EL (cell line): ENCODE measurements at places on chromosomes 12 and 14.

DNA sequence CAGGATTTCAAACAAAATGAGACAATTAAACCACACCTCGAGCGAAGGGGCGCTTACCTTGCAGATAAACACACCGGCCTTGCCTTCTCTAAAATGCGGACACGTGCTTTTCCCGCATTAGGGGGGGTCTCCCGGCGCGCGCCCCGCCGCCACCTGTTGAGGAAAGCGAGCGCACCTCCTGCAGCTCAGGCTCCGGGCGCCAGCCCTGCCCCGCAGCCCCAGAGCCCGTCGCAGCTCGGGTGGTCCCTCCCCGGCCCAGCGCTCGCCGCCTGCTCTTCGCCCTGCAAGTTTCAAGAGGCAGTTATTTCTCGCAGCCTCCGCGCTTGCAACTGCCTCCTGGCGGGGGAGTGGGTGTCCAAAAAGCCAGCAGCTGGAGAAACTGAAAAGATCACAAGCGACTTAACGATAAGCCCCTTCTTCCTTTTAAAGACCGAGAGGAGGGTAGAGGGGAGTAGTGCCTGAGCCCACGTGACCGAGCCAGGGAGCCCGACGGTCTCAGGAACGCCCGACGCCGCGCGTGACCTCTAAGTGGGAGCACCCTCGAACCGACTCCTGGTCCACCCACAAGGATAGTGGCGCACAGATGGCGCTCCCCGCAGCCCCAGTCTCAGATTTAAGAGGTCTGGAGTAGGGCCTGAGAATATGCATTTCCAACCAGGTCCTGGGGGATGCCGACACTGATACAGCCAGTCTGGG, at the start of gene ESR2:
ESR2 (minus strand) TSS at position 396 of the 696 bp plus-strand sequence. CDS start 11,386 bp downstream, outside the sequence.
- no peak for DNase-seq

GRCh38 chr12:12010277-12011039, 60.3 kb upstream of the BCL2L14 start:
- peak; percentile 56 for DNase-seq

DNA sequence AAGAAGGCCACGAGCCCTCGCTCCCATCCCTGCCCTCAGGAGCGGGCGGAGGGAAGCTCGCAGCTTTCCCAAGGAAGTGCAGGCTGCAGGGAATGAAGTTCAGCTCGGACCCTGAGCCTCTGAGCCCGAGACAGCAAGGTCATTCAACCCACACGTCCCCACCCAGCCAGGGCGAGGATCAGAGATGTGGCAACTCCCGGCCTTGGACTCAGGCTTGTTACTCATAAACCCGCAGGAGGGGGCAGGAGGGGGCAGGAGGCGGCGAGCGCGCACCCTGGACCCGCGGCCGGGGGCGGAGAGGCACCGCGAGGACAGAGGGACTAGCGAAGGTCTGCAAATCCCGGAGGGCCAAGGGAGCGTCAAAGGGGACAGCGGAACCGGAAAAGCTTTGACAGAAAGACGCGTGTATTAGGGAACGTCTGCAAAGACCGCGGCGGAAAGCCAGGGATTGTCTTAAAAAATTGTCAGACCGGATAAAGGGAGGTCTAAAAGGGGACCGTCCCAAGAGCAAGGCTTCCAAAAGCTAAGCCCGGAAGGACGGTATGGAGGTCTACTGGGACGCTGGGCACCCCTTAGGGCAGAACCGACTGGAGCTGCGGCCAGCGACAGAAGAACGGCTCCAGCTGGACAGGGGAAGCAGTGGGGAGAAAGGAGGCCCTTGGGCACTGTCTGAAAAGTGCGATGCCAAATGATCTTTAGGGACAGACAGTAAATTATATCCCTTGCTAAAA, 611 bp upstream of the DCAF11 start:
- DNase-seq: peak; percentile 95

GRCh38 chr12:15977999-15978951, 67.1 kb downstream of the DERA start:
- DNase-seq: peak; percentile 68

GRCh38 chr12:23217667-23218066, 592.7 kb downstream of the ETNK1 start:
- no peak for DNase-seq

DNA sequence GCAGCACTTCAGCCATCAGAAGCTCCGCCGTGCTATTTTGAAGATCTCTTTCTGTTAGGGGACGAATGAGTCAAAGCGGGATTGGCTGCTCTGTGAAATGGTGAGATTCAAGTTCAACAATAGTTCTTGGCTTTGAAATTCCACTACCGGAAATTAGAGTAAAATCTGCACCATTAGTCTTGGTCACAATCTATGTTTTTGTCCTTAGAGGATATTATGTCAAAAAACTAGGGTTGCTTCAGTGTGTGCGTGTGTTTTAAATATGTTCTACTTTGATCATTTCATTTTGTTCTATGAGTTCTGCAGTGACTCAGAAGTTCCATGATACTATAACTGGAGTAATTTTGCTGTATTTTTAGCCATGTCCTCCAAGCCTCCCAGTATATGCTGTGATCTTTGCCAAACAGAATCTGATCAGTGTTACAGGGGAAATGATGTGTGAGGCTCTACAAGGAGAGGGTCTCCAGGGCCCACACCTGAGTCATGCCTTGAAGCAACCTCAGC, 22.6 kb downstream of the GPHB5 start:
- DNase-seq: no peak

DNA sequence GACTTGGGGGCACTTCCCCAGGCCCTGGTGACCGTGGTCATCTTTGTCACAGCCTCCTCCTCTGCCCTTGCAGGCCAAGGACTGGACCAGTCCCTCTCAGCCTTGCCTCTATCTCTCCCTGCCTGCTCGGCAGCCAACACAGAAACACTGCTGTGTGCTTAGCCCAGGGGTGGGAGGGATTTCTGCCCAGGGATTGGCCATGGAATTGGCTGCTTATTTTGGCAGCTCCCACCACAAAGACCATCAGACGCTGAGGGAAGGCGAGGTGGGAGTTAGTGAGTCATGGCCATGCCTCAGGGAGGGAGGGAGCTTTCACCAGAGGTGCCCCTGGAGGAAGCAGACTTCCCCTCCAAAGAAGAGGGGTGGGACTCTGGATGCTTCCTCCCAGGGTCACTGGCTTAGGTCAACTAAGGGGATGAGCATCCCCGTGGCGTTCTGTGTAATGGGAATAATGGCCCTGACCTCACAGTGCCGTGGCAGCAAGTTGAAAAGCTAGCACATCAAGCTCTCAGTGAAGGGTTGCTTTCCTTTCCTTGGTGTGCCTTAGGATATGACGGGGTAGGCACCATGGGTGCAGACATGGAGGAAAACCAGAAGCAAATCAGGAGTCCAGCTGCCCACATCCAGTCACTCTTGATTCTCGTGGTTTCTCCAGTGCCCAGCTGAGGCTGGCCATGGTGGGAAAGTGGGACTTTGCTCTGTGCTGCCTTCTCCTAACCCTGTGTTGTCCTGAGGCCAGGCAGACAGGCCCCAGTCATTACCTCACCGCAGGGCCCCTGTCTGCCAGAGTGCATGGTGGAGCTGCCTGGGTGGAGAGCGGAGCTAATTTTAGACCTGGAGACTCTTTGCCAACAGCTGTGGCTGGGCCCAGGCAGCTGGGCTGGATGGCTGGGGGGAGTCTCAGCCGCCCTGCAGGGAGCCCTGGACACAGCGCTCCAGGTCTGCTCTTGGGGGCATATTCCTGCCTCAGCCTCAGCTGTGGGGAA, 21.4 kb downstream of the B4GALNT3 start:
- no peak for DNase-seq

GRCh38 chr12:89156340-89156739, 196.0 kb downstream of the DUSP6 start:
- DNase-seq: no peak

- peak; percentile 83 for DNase-seq
Measured at GRCh38 chr14:20624495-20625070, 16.9 kb downstream of the OR6S1 start.

- peak; percentile 31 for DNase-seq
Measured at GRCh38 chr14:55074662-55075061, 23.2 kb downstream of the MAPK1IP1L start.

- no peak for DNase-seq
Measured at GRCh38 chr12:132033627-132034026, 83.9 kb downstream of the EP400 start.

DNA sequence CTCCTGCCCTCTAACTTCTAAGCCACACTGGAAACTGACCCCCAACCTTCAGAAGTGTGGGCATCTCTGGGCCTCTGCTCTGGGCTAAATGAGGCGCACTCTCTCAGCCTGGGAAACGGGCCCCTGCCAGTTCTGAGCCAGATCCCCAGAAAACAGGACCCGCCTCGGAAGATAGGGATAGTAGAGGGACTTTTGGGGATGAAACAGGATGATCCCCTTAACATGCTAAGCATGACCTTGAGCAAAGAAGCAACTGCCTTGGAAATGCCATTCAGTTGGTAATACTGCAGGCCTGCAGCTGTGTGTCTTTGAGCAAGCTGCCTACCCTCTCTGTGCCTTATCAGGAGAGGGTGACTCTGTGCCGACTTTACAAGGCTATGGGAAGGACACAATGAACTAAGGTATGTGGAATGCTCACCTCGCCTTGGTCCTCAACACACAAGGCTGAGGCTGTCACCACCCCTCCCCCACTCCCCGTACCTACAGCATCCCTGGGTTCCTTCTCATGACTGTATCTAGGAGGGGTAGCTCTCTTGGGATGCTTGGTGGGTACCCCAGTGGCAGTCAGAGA, 54.0 kb downstream of the NCOR2 start:
- DNase-seq: no peak

DNA sequence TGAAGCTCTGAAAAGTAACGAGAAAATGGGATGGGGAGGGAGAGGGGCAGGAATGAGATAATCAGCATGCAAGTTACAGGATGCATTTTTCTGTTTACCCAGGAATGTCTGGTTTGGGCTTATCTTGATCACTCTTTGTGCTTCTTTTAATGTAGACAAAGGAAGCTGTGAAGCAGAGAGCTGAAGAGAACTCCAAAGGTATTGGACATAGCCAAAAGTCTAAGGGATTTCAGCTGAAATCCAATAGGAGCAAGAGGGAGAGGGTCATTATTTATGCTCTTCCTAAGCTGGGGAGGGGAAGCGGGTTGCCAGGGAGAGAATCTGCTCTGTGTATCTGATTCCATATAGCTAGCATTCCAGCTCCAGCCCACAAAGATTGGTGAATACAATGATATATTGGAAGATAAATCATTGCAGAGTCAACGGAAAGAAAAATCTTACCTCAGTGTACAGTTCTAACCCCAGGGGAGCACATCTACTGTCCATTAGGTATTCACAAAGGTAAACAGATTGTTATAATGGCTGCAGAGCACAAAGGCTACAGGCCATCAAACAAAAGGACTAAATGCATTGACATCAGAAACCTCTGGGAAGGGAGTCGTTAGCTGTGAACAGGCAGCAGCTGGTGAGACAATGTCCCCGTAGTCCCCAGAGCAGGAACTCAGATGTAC, 61.0 kb upstream of the PELI2 start:
- no peak for DNase-seq

DNA sequence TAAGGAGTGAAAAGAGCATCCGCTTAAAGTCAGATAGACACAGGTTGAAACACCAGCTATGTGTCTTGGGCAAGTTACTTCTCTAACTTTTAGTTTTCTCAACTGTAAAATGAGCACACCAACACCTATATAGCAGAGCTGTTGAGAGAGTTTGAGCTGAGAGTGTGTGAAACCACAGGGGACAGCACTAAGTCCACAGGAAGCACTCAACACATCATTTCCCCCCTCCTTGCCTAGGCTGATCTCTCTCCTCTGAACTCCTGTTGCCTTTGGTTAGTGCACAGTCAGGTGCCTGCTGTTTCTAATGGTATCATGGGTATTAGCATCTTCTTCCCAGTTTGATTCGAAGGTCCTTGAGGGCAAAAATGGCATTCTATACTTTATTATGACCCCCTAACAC, 176.7 kb downstream of the DPF3 start:
- no peak for DNase-seq
